GM10248 (cell line): ENCODE measurements at places on chromosomes 7 and 10.

DNA sequence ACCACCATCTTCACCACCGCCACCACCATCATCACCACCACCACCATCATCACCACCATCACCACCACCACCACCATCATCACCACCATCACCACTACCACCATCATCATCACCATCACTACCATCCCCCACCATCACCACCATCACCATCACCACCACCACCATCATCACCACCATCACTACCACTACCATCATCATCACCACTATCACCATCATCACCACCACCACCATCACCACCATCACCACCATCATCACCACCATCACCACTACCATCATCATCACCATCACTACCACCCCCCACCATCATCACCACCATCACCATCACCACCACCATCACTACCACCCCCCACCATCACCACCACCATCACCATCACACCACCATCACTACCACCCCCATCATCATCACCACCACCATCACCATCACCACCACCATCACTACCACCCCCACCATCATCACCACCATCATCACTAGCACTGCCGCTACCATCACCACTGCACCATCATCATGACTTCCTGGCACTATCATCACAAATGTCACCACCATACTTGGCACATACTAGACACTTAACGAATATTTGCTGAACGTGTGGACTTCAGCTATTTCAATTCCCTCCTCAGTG, 25.3 kb upstream of the FZD8 start:
- no peak for DNase-seq

- no peak for DNase-seq
Measured at GRCh38 chr10:128686630-128687278, 560.5 kb upstream of the MKI67 start.

- DNase-seq = no peak
Measured at GRCh38 chr10:22803261-22803885, 89.0 kb upstream of the PIP4K2A start.

DNA sequence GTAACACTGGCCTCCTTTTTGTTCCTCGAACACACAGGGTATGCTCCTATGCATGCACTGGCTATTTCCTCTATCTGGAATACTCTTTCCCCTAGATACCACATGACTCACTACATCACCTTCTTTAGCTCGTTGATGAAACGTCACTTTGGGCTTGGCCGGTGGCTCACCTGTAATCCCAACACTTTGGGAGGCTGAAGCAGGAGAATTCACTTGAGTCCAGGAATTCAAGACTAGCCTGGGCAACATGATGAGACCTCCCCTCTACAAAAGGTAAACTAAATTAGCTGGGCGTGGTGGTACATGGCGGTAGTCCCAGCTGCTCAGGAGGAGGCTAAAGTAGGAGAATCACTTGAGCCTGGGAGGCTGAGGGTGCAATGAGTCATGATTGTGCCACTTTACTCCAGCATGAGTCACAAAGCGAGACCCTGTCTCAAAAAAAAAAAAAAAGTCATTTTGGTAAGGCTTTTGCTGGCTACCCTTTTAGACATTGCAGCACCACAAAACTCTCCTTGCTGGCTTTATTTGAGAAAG, 14.5 kb downstream of the ANKIB1 start:
- no peak for DNase-seq

DNA sequence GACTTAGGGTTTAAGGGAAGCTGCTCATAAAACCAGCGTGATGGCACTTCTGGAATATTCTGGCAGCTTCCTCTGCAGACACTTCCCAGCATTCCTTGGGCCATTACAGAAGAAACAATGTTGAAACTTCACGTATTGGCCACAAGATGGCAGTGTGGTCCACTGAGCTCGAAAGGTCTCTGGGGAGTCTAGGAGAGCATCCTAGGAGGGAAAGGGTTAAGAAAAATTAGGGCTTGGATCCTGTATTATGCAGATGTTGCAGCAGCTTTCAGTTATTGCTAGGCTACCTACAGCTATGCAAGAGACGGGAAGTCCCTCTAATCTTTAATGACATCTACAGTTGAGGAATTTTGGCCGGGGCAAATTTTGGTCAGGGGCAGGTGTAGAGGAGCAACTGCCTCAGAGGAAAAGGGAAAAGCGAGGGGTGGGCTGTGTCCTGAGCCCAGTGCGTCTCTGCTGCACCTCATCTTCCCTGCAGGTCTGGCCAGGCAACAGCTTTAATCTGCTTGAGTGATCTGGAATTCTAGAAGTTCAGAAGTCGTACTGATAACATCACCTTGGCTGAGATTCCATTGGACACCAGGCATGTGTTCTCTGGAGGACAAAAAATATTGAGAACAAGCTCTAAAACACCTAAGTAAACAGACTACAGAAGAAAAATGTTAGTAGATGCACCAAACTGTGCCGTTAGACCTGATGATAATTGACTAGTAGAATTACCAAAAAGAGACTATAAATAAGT, 220.8 kb upstream of the PRSS58 start:
- DNase-seq = peak; percentile 31

DNA sequence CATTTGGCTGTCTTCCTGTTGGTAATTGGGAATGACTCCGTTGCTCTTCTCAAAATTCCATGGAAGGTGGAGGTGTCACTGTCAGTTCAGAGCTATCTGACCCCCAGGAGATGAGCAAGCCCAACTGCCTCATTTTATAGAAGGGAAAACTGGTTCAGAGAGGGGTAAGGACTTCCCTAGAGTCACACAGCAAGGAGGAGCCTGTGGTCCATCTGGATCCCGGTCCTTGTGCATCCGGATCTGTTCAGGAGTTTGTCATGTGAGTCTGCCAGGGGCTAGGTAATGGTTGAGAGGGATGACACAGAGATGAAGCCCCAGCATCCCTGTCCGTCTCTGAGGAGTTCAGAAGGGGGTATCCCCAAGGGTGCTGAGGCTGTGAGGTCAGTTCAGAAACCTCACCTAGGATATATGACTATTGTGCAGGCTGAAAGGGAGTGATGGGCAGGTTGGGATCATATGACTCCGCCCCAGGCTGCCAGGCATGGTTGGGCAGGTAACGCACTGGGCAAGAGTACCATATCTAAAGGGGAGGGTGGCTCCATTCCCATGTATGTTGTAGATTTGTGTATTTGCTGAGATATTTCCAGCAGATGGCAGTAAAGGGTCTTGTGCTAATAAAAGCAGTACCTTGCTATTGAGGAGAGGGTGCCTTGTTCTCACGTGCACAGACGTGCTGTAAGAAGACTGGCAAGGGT, 16.0 kb upstream of the SLC29A3 start:
- peak; percentile 66 for DNase-seq

GRCh38 chr10:6721964-6722615, 142.0 kb upstream of the PRKCQ start:
- no peak for DNase-seq

GRCh38 chr7:142477079-142477651, 219.3 kb upstream of the PRSS58 start:
- no peak for DNase-seq

GRCh38 chr7:191981-192649, at the start of gene FAM20C:
FAM20C (plus strand) TSS chr7:192571; CDS start chr7:193200, 629 bp downstream.
- DNase-seq = no peak

DNA sequence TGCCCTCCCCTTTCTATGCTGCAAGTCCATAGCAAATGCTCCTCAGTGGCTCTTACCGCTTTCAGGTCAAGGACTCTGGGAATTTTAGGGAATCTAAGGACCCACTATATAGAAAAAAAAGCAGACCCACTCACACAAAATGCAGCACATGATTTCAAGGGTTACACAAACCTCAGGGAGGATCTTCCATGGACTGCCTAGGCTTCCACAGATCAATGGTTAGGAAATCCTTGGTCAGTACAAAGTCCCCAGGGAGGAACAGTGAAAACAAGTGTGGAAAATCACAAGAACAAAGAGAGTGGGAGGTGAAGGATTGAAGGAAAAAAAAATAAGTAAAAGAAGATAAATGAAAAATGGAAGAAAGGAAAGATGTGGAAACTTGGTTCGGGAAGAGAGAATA, 188.4 kb downstream of the AHR start:
- DNase-seq = no peak

GRCh38 chr7:51223505-51223904, 93.1 kb downstream of the COBL start:
- no peak for DNase-seq
